Stimulated activated CD4-positive, alpha-beta T cell treated with anti-CD3 and anti-CD28 coated beads, Interleukin-12 subunit alpha, Interleukin-12 subunit beta, amount 100 ng/mL, for 24 hours (primary cell): ENCODE measurements at places on chromosomes 12 and 14.

DNA sequence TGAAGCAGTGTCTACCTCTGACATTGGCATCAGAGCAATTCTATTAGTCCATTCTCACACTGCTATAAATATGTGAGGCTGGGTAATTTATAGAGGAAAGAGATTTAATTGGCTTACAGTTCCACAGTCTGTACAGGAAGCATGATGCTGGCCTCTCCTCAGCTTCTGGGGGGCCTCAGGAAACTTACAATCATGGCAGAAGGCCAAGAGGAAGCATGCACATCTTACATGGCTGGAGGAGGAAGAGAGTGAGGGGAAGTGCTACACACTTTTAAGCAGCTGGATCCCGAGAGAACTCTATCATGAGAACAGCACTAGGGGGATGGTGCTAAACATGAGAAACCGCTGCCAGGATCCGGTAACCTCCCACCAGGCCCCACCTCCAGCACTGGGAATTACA, 25.7 kb upstream of the SEL1L start:
- DNase-seq, result no peak

GRCh38 chr12:1594006-1594260, 448 bp downstream of the FBXL14 start:
- DNase-seq, result no peak

DNA sequence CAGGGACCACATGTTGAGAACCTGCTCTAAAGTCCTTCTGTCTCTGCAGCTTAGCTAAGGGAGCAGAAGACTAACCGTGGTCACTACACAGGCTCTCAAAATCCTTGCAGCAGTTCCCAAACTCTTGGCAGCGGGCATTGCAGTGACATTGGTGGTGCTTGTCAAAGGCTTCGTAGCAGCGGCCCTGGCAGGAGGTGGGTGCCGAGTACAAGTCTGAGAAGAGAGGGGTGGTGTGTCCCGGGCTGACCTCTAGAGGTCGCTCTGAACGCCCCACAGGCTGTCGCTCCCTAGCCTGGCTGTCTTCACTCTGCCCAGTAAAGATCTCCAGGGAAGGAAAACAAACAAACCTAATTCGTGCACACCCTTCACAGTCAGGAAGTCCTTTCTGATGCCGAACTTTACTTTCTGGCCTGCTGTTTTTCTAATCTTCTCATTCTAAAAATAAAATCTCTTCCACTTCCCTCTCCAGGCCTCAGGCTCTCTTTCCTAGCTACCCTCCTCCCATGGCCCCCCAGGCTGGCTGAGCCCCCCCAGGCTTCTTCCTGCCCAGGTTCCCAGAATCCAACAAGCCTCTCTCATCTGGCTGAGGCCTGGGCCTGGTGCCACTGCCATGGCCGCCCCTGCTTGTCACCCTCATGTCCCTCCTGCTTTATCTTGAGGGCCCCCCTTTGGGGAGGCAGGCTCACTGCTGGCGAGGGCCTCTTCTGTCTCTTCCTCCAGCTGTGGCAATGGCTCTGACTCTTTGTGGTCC, 7.7 kb downstream of the ENDOU start:
- DNase-seq, result no peak

- DNase-seq, result no peak
Observed at GRCh38 chr14:55530464-55530863, 49.5 kb upstream of the KTN1 start.

- no peak for DNase-seq
Observed at GRCh38 chr14:35386673-35387125, 17.9 kb downstream of the NFKBIA start.

GRCh38 chr14:59919570-59920377, at the start of gene LRRC9:
LRRC9 (plus strand) TSS chr14:59920144.
- DNase-seq, result no peak

DNA sequence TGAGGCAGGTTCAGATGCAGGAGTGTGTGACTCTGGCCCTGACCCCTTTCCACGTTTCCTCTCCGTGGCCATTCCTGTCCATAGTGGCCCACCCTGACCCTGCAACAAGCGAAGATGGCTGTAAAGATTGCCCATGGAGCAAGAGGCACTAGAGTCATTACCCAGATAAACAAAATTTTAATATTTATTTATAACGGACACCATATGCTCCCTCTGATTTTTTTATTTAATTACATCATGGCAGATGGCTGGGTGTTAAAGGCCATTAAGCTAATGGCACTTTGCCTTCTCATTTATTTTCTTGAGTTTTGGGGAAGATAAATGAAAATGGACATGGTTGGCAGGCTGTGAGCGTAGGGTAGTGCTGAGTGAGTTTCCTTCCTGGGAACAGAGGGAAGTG, 58.7 kb downstream of the WSCD2 start:
- no peak for DNase-seq

DNA sequence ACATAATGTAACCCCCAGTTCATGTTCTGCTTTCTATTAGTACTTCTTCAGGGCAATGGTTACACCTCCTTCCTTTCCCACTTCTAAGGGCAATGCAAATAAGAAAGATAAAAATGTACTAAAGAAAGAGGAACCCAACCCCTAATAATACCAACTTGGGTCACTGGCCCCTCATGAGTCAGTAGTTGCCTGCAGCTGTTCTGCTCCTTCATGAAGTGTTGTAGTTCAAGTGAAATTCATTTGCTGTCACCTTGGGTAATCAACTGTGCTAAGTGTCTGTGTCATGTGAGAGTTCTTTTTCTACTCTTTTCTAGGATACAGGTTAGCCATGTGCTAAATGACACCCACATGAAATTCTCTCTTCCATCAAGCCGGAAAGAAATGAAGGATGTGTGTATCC, 91.8 kb downstream of the PLXNC1 start:
- no peak for DNase-seq

GRCh38 chr14:32584079-32584478, 255.0 kb downstream of the AKAP6 start:
- DNase-seq, result no peak

GRCh38 chr12:104957719-104958000, 430 bp downstream of the SLC41A2 start:
- DNase-seq, result no peak

DNA sequence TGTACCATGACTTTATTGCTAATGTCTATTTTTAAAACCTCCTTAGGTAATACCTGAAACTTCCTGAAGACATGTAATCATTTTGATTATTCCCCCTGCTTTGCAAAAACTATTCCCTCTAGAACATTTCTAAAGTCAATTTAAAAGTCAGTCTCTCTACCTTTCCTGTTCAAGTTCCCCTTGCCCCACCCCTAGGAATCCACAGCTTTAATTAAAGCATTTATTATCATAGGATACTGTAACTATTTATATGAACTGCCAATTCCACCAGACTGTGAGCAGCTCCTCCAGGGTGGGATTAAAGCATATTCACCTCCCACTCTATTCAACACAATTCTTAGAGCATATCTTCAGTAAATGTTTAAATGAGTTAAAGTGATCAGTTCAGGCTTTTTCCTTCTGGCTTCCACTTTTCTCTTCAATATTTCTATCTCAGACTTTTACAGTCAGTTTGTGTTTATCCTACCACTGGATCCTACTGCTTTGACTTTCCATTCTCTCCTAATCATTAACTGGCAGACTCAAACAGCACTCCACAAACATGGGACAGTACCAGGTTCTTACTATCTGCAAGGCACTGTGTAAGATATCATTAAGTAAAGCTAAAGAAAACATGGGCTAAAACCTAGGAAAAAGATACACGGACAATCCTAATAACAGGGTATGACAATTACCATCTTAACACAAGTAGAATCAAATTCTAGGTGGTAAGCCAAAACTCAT, 39.1 kb downstream of the PTPN21 start:
- no peak for DNase-seq

DNA sequence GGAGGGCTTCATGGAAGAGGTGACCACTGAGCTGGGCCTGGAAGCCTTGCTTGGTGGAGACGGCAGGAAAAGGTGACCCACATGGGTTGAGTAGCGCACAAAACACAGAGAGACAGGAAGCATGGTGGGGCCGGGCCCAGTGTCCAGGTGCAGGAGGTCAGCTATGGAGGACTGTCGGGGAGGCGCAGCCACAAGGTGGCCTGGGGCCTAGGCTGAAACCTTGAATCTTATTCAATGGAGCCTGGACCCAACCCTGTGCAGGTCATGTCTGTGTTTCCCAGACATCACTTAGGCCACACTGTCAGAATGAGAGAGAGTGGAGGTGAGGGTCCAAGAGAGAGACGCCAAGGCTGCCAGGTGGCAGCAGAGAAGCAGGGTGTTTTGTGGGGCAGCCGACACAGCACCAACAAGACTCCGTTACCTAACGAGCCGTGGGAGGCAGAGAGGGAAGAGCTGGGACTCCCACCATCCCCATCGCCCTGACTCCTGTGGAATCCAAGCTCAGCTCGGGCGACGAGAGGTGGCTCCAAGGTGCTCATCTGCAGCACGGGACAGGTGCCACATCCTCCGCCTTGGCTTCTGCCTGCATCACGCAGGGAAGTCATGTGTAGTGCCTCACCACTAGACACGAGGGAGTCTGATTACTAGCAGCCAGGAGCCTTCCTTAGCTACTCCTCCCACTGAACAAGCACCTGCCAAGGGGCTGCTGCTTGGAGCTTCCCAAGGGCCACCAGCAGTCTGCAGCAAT, 38.7 kb downstream of the DEGS2 start:
- no peak for DNase-seq

GRCh38 chr12:121417847-121418246, 17.9 kb downstream of the RNF34 start:
- no peak for DNase-seq

DNA sequence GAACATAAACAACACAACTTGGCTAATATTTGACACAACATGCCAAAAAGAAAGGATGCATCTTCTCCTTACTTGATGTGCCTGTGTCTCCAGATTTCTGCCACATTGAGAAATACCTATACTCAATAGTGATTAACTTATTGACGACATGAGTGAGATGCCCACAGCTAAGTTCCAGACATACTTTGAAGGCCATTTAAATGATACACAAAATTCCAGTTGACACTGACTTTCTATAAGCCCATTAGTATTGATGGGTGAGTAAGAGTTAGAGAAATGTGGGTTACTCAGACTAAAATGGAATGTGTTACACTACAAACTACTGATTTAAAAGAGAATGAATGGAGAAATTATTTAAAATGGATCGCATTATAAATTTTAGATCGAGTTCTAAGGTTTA, 838.2 kb upstream of the MGAT4C start:
- DNase-seq, result no peak

- no peak for DNase-seq
Observed at GRCh38 chr12:31578632-31579031, 12.3 kb downstream of the DENND5B start.

DNA sequence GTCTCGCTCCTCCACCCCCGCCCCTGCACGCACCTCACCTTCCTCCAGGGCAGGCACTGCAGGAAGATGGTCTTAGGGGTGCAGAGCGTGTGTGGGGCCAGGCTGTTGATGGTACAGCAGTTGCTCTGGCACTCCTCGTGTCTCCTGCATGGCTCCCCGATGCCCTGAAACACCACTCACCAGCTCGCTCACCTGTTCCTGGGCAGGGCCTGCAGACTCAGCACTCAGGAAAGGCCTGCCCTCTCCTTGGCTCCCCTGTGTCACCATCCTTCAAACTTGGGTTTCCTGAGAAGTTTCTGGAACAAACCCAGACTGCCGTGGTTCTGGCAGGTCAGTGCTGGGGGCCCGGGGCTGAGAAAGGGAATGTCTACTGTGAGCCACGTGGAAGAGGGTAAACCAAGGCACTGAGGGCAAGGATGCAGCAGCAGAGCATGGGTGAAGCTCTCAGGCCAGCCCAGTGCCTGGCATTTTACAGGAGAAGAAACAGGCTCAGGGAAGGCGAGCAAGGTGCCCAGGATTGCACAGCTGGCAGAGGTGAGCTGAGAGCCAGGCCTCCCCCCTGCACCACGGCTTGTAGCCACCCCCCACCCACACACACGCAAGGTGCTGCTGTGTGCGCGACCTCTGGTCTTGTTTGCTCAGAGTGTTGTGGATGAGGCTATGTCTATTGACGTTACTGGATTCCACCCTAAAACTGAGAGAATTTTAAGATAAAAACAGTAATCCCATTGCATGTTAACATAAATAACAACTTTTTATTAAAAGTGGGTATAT, 5.5 kb downstream of the LRCOL1 start:
- DNase-seq, result no peak

- no peak for DNase-seq
Observed at GRCh38 chr14:36068777-36069534, 107.6 kb downstream of the PTCSC3 start.

DNA sequence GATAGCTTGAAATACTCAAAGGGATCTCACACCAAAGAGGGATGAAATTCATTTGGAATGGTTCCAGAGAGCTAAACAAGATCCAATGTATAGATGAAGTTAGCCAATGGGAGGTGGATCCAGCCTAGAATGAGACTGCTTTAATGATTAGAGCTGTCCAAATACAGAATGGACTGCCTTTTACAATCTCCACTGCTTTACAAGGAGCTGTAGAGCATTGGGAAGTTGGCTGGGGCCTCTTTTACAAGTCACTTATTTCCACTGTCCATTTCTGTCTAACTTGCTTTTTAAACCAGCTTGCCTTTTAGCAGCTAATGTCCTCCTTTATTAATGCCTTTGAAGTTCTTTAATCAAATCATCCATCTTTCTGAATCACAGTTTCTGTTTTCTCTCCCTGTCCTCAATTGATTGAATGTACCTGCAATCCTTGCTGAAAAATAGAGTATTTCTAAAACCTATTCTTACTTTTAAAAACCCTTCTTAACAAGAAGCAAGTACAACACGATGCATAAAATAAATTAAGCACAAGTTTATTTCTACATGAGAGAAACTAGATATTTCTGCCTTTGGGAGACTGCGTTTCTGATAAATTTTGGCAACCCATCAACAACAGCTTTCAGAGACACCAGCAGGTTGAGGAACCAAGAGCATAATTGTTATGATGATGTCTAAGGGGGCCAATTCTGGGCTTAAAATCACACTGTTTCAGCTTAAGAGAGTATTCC, 3.4 kb upstream of the ATP2A2 start:
- no peak for DNase-seq

- no peak for DNase-seq
Observed at GRCh38 chr12:107310621-107311020, 217.3 kb upstream of the CRY1 start.

DNA sequence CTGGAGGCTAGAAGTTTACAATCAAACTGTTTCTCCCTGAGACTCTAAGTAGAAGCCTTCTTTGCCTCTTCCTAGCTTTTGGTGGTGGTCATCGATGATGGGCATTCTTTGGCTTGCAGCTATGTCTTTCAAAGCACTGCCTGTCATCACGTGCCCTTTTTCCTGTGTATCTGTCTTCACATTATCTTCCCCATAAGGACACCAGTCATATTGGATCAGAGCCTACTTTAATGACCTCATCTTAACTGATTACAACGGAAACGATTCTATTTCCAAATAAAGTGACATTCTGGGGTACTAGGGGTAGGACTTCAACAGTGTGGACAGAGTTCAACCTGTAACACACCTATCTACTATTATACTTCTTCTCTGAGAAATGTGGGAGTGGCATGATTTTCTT, 31.1 kb upstream of the IFNG-AS1 start:
- DNase-seq, result no peak

DNA sequence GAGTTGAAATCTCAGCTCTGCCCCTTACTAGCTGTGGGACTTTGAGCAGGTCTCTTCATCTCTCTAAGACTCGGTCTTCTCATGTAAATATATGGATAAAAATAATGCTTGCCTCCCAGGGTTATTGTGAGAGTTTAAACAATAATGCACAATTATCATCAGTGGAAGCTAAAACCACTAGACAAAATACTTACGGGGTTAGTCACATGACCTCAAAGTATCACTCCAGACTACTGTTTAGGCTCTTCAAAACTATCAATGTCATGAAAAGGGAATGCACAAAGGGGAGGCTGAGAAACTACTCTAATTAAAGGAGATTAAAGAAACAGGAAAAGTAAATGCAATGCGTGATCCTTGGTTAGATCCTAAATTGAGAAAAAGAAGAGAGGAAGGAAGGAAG, 24.5 kb upstream of the TSPAN11 start:
- no peak for DNase-seq
